ENCODE measurements at places on chromosomes 12 and 14.

DNA sequence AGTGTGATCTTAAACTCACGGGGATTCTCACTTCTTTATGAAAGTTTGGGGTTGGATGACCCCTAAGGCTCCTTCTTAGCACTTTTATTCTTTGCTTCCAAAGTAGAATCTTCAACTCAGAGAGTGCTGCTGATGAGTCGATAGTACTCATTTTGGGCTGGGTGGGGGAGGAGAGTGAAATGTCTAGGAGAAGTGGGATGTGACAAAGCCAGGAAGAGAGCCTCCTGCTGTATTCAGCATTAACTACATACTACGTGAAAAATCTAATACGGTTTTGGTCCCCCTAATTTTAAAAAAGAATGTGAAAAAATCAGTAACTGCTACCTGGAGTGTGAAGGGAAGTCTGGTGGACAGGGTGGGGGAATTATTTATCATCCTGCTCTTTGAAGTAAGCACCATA lies 148.3 kb downstream of the SAMD4A start:
- DNase-seq = no peak

DNA sequence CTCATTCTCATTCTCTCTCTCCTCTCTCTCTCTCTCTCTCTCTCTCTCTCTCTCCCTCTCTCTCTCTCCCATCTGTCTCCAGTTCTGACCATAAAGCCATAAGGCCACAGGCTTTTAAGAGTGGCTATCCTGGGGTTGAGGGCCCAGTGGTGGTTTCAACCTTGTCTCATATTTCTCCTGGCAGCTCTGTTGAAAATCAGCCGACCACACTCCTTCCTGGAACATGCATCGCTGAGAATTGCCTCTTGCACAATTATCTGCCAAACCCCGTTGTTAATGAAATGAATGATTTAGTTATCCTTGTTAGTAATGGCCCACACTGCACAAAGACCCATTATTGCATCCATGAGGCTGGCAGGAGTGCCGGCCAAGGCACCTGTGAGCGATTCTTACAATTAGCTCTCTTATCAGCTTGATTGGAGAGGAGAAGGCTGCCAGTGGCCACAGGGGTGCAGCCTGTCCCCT lies 30.4 kb upstream of the KCNA5 start:
- DNase-seq = no peak

DNA sequence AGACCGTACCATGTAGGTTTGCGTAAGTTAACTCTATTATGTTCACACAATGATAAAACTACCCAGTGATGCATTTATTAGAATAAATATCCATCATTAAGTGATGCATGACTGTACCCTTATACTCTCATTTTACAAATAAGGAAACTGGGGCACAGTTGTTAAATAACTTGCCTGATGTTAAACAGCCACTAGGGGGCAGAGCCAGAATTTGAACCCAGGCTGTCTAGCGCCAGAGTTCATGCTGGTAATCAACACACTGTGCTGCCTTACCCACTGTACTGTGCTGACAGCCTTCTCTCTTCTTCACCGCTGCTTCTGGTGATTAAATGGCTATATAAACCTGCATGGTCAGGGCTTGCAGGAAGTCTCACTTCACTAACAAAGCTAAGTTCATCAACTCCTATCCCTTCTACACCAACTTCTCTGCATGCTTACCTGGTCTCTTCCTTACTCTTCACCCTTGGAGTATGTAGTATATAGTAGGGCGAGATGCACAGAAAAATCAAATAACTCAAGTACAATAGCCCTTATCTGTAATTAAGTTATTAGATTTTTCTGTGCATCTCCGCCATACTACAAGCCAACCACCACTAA lies 43.6 kb upstream of the APPL2 start:
- peak; percentile 63 for DNase-seq

DNA sequence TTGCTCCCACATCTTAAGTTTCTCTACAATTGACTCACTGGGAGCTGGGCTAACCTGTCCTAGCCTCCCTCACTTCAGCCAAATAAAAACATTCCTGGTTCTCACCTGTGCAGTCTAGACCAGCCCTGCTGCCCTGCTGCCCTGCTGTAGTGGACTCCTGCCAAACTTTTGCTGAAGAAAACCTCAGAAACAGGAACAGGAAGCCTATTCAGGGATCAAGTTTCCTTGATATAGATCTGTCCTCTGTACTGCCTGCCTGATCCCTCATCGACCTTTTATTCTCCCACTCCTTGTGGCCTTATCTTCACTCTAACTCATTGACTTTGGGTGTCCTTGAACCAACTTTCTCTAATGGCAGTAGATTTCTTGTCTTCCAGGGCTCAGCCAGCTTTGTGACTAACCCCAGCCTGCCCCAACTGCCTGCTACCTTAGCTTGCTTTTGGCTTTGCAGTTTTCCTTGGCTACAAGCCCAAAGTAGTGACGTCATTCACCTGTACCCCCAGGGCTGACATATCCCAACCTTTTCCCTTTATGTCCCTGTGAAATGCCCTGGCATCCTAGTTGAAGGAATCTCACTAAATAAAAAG lies 234.8 kb downstream of the DUSP6 start:
- DNase-seq = no peak

DNA sequence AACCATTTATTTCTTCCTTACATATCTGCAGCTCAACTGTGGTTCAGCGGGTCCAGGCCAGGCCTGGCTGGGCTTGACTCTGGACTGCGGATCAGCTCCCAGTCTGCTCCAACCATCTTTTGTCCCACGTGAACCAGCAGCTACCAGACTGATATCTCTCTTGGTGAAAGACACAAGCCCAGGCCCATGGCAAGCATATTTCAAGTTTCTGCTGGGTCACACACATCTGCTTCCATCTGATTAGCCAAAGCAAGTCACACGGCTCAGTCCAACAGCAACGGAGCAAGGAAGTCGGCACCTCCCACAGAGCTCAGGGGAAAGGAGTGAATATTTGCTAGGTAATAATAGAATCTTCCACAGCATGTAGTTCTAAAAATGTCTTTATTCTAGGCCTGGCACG lies 24.7 kb upstream of the MARK3 start:
- no peak for DNase-seq

- no peak for DNase-seq
Observed at GRCh38 chr12:64010069-64010686, 165.7 kb downstream of the SRGAP1 start.

GRCh38 chr12:121934309-121934664 lies 15.9 kb downstream of the CFAP251 start:
- DNase-seq = no peak

DNA sequence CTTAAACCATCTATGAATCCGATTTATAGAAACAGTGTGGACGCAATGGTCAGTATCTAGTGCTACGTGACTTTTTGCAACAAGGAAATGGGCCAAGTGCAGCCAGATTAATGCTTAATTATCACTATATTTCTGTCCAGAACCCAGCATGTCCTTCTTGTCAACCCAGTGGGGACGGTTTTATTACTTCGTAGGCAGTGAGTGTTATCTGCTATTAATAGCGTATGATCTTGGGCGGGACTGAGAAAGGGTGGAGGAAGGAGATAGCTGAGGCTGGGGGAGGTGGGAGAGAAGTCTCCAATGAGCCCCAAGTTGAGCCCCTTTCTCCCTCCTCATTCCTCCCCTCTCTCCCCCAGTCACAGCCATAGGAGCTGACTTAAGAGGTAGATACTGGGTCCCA lies 59.7 kb upstream of the FAM222A start:
- DNase-seq = no peak

DNA sequence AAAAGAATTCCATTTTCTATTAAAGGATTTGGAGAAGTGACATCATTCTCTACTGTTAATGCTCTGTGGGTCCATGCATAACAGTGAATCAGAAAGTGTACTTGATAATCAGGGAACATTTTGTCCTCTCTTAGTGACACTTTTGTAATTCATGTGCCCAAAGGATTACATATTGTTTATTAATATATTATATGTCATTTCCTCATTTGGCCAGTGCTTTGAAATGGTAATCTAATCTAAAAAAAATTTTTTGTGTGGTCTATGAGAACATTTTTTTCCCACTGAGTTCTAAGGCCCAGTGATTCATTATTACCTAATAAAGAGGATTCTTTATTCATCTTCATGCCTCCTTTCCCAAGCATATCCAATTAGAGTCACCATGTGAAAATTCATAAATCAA lies 79.7 kb upstream of the MYF6 start:
- no peak for DNase-seq

- DNase-seq = no peak
Observed at GRCh38 chr12:46950094-46950493, 124.3 kb upstream of the SLC38A4 start.

DNA sequence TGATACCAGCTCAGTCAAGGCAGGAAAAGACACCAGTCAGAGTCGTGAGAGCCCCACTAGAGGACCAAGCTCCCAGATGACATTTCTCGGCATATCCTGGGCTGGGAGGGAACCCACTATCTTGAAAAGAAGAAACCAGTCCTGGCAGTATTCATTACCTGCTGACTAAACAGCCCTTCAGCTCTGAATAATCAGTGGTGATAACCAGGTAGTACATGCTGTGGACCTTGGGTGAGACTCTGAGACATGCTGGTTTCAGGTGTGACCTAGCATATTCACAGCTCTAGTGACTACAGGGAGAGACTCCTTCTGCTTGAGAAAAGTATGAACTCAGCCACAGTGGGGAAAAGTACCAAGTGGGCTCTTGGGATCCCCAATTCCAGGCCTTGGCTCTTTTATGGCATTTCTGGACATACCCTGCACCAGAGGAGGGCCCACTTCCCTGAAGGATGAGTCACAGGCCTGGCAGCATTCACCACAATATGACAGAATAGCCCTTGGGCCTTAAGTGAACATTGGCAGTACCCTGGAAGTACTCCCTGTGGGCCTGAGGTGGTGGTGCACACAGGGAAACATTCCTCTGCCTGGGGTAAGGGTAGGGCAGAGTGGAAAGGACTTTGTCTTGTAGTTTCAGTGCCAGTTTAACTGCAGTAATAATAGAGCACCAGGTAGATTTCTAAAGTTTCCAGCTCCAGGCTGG lies 82.6 kb upstream of the SLC38A4 start:
- no peak for DNase-seq

GRCh38 chr14:103500148-103500990 lies 22.3 kb downstream of the CKB start:
- DNase-seq = peak; percentile 75

DNA sequence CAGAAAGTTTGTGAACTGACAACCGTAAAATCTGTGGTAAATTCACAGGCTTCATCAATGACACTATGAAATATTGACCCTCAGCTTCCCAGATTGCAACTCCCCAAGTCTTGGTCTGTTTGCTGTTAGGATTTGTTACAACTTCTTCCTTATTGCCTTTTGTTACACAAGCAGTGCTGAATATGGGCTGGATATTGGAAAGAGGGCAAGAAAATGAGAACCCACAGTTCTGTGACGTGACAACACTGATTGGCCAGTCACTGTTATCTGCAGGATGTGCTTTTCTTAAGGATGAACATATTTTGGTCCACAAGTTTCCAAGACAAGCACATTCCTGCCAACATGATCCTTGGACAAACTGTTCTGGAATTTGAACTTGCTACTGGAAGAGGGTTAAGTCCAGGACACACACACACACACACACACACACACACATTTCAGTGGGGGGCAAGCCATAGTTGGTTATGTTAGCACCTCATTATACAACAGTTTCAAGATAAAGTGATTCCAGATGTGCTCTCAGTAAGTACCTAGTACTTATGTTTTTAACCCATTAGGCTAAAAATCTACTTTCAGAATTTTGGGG lies 16.6 kb upstream of the SLC38A2 start:
- no peak for DNase-seq

DNA sequence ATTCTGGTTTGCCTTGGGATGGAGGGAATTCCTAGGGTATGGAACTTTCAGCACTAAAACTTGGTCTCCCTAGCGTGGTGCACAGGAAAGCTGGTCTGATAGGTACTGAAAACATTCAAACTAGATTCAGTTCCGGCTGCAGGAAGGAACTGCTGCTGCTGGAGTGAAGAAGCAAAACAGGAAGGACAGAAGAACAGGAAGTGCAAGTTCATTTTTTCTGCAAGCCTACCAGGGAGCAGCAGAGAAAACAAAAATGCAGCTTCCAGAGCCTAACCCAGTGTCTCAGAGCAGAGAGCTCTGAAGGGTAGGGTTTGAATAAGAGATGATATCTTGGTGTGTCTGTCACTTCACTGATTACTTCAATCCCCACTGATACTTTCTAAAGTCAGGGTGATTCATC lies 165.2 kb downstream of the VRK1 start:
- peak; percentile 54 for DNase-seq

DNA sequence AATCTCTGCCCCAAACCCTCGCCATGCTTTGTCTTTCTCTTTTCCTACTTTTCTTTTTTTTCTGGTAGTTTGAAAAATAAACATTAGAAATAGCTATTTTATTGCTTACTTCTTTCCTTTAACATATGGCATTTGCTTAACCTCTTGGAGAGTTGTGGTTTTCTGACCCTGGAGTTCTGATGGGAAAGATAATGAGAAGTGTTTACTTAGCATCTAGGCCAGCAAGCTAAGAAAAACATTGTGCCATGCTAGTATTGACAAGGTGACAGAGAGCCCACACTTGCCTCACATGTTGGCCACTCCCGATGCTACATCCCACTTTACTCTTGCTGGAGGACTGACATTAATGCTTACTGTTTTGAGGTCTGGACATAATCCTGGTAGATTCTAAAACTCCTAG lies 886.2 kb downstream of the DIO2 start:
- no peak for DNase-seq

GRCh38 chr14:94805680-94806288 lies 35.9 kb upstream of the GSC start:
- DNase-seq = no peak

DNA sequence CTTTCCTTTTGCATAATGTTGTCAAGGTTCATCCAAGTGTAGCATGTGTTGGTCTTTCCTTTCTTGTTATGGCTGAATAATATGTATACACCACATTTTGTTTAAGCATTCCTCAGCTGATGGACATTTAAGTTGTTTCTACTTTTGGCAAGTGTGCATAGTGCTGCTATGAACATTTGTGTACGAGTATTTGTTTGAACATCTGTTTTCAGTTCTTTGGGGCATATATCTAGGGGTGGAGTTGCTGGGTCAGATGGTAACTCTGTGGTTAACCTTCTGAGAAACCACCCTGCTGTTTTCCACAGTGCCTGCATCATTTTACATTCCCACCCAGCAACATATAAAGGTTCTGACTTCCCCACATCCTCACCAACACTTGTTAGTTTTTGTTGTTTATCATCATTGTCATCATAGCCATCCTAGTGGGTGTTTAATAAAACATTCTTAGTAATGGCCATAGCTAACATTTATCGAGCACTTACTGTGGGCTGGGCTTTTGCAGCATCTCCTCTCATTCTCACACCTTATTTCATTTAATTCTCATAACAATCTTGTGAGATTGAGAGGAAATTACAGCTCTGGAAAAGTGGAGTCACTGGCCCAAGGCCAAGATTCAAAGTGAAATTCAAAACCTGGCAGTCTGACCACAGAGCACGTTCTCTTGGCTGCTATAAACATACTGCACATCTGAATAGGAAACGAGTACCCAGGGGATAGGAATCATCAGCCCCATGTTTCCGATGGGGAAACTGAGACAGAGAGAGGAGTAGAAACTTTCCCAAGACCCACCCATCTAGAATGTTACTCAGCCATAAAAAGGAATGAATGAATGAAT lies 193.6 kb downstream of the KSR2 start:
- DNase-seq = no peak

DNA sequence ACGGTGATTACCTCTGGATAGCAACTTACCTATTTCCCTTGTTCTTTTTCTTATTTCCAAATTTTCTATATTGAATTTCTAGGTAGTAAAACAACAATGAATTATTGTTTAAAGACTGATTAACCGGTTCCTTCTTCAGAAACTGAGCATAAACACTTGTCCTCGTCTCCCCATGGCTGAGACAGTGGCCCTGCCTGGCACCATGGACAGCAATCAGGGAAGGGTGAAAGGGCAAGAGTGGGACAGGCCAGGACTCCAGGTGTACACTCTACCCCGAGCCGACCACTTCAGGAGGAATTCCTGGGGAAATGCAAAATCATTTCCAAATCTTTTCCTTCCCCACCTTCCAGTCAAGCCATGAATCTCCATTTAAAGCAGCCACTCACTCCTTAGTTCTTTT lies 48.8 kb upstream of the LTBP2 start:
- DNase-seq = no peak

Measured in CD4-positive, alpha-beta T cell treated with Interleukin-2 at 100 ng/mL for 4 hours (primary cell).